ENCODE measurements at places on chromosomes 5 and 9. TPM values are rescaled to one million over a fixed set of nuclear protein-coding genes. Genes with fewer than 3 reads are reported as not detected.

DNA sequence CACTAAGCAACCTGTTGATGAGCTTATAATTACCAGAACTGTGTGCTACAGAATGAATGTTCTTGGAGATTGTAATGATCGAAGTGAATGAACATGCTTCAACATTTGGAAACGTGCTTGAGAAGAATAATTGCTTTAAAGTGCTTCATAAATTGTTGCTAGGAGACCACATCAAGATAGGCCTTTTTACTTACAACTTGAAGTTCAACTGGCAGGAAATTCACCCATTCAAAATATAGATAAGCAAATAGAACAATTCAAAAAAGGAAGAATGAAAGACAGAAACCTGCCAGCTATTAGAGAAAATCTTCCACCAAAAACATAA lies 38.0 kb upstream of the SLC44A1 start:
- no peak for DNase-seq
- peak overlapping the region; percentile 95 for H3K27ac ChIP-seq
- no peaks in the 10 kb centered on the region for H3K36me3 ChIP-seq
- no peak overlapping the region for H3K4me3 ChIP-seq
- peaks cover 7% of the 10 kb centered on the region for H3K4me1 ChIP-seq

DNA sequence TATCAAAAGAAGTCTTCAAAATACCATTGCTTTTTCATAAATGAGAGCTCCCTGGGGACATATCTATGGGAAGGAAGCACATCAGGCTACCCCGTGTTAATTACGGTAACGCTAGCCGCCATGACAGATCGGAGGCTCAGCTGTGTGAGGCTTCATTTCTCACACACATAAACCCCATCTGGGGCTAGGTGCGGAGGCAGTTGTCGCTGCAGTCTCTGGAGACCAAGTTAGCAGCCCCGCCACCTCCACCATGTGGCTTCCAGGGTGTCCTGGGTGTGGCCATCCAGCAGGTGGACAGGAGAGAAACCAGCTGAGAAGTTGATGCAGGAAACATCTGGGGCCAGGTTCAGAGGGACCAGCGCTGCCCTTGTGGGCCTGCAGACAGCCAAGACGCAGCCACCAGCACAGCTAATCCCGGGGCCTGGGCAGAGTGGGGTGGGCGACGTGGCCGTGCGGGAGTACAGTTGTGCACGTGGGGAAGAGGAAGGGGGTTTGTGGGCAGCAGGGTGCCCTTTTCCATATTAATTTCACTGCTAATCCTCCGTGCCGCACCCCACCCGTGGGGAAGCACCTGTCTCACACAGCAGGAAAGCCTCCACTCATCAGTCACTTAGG lies 426.5 kb downstream of the IRX1 start:
- no peaks in the 10 kb centered on the region for H3K4me1 ChIP-seq
- no peak for DNase-seq
- H3K4me3 ChIP-seq: no peak overlapping the region
- H3K27me3 ChIP-seq: no peaks in the 10 kb centered on the region
- no peak overlapping the region for H3K27ac ChIP-seq
- H3K36me3 ChIP-seq: no peaks in the 10 kb centered on the region

- no peaks in the 10 kb centered on the region for H3K4me1 ChIP-seq
- H3K27me3 ChIP-seq: no peaks in the 10 kb centered on the region
- H3K36me3 ChIP-seq: no peaks in the 10 kb centered on the region
- H3K4me3 ChIP-seq: no peak overlapping the region
- no peak overlapping the region for H3K27ac ChIP-seq
These were observed 73.6 kb upstream of the TGFBR1 start for GRCh38 chr9:99031319-99031718.

- no peaks in the 10 kb centered on the region for H3K36me3 ChIP-seq
- H3K27ac ChIP-seq: no peak overlapping the region
- H3K4me3 ChIP-seq: peak overlapping the region; percentile 66
- peaks cover 6% of the 10 kb centered on the region for H3K4me1 ChIP-seq
- peak; percentile 57 for DNase-seq
- H3K27me3 ChIP-seq: no peaks in the 10 kb centered on the region
These were observed 937 bp downstream of the TMOD1 start for GRCh38 chr9:97502222-97502983.

DNA sequence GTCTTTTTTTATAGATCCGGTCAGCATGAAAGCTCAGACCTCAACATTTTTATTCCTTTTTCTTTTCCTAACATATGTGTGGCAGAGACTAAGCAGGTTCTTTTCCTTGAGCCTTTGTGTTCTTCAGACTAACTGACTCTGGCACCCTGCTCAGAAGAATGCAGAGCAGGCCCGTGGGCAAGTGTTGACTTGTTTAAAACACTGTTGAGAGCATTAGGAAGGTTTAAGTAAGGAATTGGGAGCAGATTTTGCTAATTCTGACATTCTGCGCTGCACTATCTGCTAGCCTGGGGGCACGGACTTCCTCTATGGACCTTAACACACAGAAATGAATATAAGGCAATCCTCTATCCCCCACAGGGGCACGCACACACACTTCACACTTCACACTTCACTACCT lies 182.5 kb upstream of the PIK3R1 start:
- H3K27ac ChIP-seq: no peak overlapping the region
- DNase-seq: no peak
- no peak overlapping the region for H3K4me3 ChIP-seq
- H3K36me3 ChIP-seq: no peaks in the 10 kb centered on the region
- H3K4me1 ChIP-seq: peaks cover 16% of the 10 kb centered on the region
- H3K27me3 ChIP-seq: no peaks in the 10 kb centered on the region

GRCh38 chr5:179128976-179129375 lies 68.8 kb downstream of the ZNF354C start:
- H3K27me3 ChIP-seq: no peaks in the 10 kb centered on the region
- H3K4me1 ChIP-seq: no peaks in the 10 kb centered on the region
- no peak overlapping the region for H3K27ac ChIP-seq
- H3K36me3 ChIP-seq: no peaks in the 10 kb centered on the region

Gene TAF1L
- total RNA-seq: not detected

Gene ADAMTS19
- total RNA-seq: not detected

Measured in liver (tissue), 10 donors.